Gastrocnemius medialis (tissue), 4 donors: ENCODE measurements at places on chromosomes 1 and 21. TPM values are rescaled to one million over a fixed set of nuclear protein-coding genes. Genes with fewer than 3 reads are reported as not detected.

The HSPA6 gene
- total RNA-seq, result 0.25 TPM

The IGSF21 gene
- 0.32 TPM for total RNA-seq

The CELA2A gene
- not detected for total RNA-seq

The LIPI gene
- total RNA-seq, result not detected

The B4GALT2 gene
- 78.3 TPM for total RNA-seq

The KCNE2 gene
- not detected for total RNA-seq

The NUDT4B gene
- 32.1 TPM for total RNA-seq

DNA sequence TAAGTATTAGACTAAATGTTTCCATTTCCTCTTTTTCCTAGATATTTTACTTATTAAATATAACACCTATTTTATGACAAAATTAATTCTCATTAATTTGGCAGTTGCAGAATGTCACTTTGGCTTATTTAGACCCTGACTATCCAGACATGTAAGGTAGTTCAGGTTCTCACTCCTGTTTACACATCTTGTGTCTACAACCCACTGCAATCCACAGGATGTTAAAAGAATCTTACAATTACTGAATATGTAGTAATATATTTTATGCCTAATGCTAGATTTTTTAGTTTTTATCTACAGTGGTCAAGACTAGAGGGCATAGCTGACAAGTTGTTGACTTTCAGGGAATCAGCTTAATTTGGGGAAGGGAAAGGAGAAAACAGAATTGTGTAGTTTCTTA lies 346.7 kb downstream of the USP25 start:
- DNase-seq, result no peak

DNA sequence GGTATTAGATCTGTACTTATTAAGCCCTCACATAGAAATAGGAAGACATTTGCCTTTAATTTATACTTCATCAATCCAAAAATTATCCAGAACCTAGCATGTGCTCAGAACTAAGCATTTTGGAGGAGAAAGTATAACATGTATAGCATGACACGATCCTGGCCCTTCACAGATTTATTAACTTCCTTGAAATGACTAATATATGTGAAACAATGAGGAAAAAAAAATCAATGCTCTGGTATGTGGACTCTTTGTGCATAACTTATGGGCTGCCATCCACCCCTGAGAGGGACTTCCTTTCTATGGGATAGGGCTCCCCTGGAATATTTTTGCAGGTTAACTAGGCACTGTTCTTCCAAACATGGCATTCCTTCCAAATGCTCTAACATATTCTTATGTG lies 36.6 kb downstream of the CCDC185 start:
- DNase-seq, result no peak

- DNase-seq, result no peak
Observed at GRCh38 chr1:176754676-176755075, 291.7 kb downstream of the PAPPA2 start.

- DNase-seq, result no peak
Observed at GRCh38 chr1:54543729-54544496, 4.1 kb upstream of the ACOT11 start.

DNA sequence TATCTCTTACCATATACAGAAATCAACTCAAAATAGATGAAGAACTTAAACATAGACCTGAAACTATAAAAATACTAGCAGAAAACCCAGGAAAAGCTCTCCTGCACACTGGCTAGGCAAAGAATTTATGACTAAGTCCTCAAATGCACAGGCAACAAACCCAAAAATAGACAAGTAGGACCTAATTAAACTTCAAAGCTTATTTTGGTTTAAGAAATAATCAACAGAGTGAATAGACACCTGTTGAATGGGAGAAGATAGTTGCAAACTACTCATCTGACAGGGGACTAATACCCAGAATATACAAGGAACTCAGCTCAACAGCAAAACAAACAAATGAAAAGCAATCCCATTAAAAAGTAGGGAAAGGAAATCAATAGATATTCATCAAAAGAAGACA lies 40.7 kb downstream of the WARS2 start:
- DNase-seq, result no peak

- no peak for DNase-seq
Observed at GRCh38 chr1:194280463-194280862, 1094.0 kb upstream of the B3GALT2 start.

DNA sequence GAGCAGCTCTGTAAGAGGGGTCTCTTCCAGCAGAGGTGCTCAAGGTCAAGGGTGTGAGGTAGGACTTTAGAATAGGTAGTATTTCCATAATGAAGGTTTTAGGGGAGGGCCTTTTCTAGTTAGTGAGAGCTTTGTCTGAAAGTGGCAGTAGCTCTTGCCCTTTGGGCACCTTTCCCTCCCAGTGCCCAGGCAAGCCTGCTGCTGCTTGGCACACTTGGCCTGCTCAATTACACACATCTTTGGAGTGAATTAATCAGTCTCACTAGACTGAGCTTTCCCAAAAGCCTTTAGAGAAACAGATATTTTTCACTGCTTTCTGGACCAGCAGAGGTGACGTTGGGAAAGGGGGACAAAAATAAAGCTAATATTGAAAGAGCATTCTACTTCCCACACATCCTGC lies 48.0 kb downstream of the MAB21L3 start:
- DNase-seq, result no peak

DNA sequence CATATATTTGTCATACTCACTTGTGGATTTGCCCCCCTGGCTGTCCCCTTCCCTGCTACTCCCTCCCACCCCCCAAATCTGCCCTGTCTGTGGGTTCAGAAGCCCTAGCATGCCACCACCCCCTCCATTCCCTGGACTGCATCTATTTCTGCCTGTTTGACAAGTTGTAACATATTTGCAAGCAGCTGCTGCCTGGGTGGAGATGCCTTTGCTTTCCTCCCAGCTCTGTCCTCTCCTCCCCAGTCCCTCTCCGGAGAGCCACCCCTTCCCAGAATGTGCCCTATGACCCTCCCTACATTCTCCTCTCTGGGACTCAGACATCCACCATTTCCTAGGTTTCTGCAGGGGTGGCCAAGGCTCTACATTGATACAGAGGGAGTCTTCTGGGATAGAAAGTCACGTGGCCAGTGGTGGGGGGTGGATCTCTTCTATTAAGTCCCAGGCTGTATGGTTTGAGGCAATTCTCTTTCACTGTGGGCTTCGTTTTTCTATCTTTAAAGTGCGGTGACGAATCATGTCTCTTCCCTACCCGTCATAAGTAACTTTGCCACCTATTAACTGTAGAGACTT lies 6.0 kb upstream of the MYOG start:
- no peak for DNase-seq

DNA sequence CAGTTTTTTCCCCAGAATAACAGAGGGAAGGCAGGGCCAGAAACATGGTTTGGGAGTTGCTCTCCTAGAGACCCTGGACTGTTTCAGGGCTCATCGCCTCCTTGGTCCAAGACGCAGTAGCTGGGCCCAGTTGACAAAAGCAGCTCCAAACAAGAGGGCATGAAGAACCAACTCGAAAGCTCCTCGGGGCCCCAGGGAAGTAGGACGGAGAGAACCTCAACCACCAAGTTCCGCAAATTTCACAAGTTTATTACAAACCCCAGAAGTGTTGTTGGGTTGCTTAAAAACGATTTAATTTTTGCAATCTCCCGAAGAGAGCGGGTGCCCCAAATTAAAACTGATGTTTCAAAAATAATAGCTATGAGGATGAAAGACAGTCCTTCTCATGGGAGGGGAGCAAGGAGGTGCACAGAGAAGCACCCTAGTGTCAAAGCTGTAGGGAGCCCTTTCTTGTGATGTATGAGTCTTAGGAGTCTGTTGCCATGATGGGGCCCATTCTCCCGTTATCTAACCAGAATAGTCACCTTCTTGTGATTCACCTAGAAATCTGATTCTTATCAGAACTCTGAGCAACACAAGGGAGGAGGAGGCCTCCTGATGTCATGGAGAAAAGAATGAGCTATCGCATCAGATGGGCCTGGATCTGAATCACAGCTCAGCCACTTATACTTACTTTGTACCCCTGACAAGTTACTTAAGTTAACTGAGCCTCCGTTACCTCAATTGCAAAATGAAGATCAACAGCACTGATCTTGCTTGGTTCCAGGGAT lies 165.7 kb upstream of the IRF2BP2 start:
- no peak for DNase-seq

GRCh38 chr1:85756864-85757263 lies 48.6 kb upstream of the ZNHIT6 start:
- DNase-seq, result no peak

DNA sequence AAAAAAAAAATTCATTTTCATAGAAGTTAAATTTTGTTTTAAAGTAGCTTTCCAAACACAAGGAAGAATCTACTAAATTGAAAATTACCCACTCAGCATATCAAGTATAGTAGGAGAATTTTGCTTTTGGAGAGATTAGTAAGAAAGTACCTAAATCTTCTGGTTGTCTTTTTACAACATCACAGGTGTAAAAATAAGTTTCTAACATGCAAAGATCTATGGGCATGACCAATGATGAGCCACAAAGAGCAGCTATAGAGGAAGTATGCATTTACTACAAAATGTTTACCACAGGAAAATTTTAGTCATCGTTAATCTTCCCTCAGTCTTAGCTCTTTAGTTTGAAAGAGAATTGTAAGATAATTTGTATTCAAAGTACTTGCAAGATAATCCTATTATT lies 28.1 kb downstream of the ANGPTL3 start:
- DNase-seq, result no peak

GRCh38 chr1:93675271-93675670 lies 6.4 kb downstream of the BCAR3 start:
- no peak for DNase-seq

DNA sequence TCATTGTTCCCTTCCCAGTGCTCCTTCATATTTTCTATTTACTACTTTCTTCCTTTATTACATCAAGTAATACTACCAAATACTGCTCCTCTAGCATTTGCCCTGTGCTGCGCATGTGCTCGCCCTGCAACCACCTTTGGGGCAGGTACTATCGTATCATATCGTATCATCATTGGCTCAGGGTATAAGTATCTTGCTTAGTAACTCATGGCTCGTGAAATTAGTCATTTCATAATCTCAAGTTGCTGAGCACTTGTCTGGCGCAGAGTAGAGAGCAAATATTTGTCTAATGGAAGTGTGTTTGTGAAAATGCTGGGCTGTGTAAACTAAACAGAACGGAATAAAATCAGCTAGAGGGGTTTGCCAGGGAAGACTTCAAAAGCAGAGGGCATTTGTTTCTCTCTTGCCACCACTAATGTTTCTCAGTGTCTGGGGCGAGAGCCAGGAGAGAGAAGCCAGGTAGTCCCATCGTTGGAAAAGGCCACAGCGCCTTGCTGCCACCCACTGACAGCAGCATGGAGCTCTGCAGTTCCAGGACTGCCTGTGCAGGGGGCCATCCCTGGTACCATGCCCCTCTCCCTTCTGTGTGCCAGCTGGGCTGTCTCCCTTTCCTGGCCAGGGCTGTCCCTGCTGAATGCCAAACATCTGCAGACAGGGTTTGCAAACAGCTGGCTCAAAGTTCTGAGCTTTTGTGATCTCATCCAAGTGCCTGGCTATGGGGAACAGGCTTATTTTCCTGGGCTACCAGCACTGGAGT lies 20.0 kb upstream of the CPT2 start:
- no peak for DNase-seq

GRCh38 chr1:180301135-180301742 lies 71.2 kb downstream of the LHX4 start:
- no peak for DNase-seq

- DNase-seq, result no peak
Observed at GRCh38 chr1:202713110-202713509, 2.9 kb upstream of the SYT2 start.

DNA sequence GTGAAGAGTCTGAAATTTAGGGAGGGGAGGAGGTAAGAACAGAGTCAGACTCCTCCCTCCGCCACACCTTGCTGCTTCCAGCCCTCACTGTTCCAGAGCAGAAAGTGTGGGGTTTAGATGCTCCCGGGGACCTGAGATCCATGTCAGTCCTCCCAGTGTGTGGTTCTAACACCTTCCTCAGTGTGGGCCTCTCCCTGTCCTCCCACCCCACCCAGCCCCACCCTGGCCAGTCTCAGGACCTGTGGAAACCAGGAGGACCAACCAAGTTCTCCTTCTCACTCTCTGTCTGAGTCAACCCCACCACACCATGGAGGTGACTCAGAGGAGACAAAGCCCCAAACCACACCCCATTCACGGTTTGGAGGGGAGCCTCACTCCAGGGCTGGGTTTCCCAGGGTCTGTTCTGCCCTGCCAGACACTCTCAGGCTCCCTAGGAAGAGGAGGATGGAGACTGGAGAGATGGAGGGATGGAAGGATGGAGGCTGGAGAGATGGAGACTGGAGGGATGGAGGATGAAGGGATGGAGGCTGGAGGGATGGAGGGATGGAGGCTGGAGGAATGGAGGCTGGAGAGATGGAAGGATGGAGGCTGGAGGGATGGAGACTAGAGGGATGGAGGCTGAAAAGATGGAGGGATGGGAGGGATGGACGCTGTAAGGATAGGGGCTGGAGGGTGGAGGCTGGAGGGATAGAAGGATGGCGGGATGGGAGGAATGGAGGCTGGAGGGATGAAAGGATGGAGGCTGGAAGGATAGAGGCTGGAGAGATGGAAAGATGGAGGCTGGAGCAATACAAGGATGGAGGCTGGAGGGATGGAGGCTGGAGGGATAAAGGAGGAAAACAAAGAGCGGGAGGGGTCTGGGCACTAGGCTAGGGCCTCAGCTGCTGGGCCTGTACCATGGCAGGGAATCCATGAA lies 100.9 kb upstream of the RUNX3 start:
- no peak for DNase-seq

DNA sequence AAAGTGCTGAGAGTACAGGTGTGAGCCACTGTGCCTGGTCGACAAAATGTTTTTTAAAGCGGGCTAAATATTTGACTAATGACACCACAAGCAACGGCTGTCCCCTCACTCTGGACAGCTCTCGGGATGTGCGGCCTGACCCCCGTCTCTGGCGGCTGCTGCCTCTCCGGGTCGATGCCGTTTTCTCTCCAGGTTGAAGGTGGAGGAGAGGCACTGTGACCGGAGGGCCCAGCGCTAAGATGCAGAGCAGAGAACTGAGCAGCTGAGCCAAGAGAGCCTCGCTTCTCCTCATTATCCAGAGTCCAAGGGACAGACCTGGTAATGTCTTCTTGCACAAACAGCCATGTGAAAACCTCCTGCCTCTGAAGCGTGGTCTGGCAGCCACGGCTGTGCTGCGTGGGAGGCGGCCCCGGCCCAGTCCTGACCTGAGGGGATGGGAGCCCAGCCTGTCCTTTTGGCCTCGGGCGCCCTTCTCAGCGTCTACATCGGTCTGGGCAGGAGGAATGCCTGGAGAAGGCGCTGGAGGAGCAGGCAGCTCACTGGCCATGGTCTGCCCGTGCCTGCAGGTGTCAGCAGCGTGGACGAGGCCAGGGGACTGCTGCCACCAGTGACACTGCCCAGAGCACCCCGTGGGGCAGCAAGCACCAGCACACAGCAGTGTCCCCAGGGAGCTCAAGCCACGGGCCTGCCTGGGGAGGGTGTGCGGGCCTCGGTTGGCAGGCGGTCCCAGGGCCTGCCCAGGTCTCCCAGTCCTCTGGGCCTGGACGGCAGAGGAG lies 10.3 kb downstream of the MORN1 start:
- DNase-seq, result no peak

DNA sequence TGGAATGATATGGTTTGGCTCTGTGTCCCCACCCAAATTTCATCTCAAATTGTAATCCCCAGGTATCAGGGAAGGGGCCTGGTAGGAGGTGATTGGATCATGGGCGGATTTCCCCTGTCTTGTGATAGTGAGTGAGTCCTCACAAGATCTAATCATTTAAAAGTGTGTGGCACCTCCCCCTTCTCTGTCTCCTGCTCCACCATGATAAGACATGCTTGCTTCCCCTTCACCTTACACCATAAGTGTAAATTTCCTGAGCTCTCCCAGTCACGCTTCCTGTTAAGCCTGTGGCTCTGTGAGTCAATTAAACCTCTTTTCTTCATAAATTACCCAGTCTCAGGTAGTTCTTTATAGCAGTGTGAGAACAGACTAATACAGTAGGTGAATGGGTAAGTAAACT lies 109.3 kb downstream of the DMRTB1 start:
- DNase-seq, result no peak
